ENCODE measurements at places on chromosomes 5 and 9.

GRCh38 chr5:109448838-109449237, 39.1 kb upstream of the PJA2 start:
- no peak for DNase-seq

DNA sequence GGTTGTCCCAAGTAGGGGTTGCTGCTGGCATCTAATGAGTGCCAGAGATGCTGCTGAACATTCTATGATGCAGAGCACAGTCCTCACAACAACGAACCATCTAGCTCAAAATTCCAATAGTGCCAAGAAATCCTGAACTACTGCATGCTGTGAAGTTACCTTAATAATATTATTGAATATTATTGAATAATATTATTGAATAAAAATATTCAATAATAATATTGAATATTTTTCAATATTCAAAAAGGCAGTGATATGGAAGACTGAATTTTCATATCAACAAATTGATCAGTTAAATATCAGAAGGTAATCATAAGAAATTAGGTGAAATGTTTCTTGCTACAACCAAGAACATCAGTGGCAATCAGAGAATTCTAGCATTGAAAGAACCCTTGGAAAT, 2.8 kb downstream of the HTR4 start:
- no peak for DNase-seq

GRCh38 chr5:129909225-129909624, 5.0 kb downstream of the CHSY3 start:
- DNase-seq: no peak

GRCh38 chr9:115593587-115594091, 475.7 kb upstream of the TNC start:
- DNase-seq: peak; percentile 72

DNA sequence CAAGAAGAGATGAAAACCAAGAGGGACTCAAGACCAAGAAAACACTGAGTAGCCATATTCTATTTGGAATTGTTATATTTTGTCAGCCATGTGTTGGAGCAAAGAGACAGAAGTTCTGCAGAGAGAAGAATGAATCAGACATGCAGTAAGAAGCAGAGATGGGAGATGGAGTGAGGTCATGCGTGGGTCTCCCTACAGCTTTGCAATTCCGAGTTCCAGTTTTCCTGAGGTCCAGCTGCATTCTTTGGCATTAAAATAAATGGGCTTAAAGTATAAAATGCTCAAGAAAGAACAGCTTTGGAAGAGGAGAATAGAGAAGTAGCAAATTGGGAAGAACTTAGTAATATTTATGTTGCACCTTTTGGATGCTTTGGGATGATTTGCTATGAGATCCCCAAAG, 361.6 kb downstream of the NPR3 start:
- peak; percentile 28 for DNase-seq

DNA sequence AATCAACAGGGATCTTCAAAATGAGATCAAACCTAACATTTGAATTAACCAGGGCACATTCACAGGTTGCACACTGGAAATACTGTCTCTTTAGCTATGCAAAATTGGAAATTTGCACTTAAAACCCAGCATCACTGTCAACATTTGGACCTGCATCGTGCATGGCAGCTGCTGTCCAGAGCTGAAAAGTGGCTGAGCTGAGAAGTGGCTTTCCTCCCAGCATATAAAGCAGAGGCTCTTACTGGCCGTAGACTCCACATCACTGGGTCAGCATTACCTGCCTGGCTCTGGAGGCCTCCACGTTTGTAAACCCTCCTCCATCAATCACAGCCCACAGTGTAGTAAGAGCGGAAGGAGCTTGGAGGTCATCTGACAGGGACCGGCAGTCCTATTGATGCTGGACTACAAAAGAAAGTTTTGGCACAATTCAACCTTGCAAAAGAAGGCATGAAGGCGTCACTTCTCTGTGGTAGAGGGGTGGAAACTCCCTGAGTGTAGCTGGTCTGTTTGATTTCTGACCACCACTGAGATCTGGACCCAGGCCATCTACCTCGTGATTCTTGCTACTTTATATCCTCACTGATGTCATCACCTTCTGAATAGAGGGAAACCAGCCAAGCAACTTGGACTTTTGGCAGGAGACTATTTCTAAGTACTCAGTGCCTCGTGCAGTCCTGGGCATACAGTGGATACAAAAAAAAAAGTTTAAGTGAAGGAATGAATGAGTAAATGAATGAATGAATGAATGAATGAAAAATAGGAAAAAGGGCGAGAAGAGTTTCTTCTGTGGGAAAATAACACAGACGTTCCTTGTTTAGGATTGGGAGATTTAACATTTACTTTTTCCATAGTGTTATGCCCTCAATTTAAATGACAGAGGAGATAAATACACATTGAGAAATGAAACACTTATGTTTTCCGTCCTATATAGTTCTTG, 14.8 kb downstream of the RASEF start:
- peak; percentile 73 for DNase-seq

GRCh38 chr9:14923701-14924100, 13.5 kb upstream of the FREM1 start:
- DNase-seq: no peak

DNA sequence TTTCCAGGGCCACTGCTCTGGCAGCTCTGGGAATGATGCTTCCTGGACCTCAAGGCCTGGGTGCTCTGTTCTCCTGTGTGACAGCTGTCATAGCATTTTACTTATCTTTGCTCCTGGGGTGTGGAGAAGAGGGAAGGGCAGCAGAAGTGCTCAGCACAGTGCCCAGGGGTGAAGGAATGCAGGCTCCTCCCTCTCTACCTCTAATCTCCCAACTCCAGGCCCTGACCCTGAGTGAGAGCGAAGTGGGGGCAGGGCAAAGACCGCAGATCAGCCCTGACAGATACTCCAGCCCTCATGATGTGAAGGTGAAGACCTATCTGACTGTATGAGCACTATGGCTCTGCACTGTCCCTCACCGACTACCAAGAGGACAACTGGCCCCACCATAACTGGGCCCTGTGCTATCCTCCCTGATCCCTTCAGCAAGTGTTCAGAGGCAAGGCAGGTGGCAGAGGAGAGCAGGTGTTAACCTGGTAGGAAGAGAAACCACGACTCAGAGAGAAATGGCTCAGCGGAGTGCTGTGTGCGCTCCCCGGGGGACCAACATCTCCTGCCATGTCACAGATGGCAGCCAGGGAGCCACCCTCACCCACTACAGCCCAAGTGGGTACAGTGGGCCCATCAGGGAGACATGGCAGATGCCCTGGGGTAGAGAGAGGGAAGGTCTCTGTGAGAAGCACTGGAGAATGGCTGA, 16.8 kb downstream of the ACSL6 start:
- no peak for DNase-seq

DNA sequence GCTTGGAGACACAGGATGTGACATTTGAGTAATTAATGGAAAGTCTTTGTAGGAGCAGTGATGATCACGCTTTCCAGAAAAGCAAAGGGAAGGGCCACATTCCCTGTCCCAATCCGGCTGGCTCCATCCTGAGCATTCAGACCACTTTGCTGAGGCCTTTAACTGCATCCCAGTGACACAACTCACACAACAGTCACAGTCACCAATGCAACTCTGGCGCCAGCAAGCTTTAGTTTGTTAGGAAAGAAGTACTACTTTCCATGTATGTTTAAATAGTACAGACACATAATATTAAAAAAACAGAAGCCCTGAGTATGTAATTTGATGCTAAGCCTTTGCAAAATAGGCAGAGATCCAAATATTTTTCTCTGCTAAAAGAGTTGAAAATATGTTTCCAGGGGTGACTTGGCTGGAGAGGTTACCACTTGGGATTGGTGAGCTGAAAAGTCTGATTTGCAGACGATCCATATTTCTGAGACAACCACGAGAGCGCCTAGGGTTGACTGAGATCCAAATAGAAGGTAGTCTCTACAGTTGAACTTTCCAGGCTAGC, 31.7 kb upstream of the GAS1 start:
- DNase-seq: peak; percentile 60

DNA sequence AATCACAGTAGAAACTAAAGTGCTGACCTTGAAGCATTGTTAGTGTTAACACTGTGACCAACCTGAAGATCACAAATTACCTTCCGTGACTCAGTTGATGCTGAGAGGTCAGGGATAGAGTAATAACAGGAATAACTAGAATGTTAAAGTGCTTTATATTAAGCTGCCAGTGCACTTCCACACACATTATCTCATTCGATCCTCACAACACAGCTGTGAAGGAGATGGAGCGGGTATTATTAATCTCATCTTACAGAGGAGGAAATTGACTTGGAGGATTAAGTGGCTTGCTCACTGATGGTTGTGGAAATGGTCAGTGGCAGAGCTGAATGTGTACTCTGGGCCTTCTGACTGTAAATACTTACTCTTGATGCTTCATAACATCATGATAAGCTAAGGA, 252.5 kb upstream of the DMRT1 start:
- no peak for DNase-seq

DNA sequence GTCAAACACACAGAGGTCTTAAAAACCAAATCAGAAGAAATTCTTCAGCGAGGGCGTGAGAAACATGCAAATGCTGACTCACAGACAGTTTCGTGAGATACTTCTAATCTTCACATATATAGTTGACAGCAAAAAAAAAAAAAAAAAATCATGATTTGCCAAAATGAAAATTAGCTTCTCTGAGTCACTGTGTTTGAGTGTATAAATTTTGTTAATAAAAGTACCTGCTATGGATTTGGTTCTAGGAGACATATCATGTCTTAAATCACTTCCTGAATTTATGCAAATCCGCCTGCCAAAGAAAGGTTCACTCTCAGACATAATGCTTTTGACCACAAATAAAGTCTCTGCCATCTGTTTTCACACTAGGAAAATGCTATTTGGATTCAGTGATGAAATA, 114.3 kb downstream of the SLC1A3 start:
- no peak for DNase-seq
